GM03348 (cell line): ENCODE measurements at places on chromosomes 2 and 18.

DNA sequence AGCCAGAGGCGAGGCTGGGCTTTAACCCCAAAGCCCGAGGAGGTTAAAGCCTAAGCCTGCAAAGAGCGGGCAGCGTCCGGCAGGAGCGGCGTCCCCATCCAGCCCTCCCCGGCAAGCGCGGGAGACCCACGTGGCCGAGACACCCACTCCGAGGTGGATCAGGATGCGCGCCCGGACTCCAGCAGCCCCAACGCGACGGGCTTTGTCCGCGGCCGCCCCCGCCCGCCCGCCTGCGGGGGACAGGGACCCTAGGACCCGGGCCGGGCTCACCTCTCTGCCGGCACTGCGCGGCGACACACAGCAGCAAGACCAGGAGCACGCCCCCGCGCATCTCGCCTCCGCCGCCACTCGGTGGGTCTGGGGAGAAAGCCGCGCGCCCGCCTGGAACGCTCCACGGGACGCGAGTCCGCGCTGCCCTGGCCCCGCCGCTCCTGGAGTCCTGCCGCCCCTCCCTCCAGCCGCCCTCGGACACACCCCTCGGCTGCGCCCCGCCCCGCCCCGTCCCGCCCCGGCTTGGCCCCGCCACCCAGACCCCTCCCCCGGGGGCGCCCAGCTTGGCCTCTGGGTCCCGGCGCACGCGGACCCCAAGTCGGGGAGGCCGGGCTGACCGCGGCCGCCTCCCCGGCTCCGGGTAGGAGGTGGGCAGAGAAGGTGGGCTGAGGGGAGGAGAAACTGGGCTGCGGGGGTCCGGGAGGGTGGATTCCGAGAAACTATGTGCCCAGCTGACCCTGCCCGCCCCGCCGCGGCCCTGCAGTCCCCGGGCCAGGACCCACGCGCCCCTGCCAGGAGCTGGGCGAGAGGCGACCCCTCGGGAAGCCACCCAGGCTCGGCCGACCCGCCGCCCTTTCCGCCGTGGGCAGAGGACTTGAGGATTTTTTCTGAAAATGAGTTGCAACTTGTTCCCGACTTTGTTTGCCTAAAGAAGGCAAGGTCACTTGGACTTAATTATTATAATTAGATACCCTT lies at the start of gene LAMA1:
Gene LAMA1 (minus strand): TSS at position 408 of the 966 bp plus-strand sequence. CDS start 77 bp downstream, at position 331.
- peak; percentile 25 for DNase-seq

DNA sequence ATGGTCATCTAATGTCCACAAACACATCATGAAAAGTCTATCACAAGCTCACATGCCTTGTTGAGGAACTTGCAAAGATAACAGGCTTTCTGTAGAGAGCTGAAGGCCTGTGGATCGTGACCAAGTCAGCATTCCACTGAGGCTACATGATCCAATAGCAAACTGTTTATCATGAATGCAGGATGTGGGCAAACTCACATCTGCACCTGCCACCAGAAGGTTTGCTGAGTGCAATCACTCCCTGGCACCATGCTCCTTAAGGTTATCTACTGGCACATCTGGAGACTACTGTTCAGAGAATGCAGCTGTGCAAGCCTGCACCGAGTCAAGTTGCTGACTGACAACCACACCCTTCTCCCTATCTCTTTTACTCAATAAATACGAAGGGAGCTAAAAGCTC lies 67.3 kb upstream of the ACAA2 start:
- no peak for DNase-seq

- DNase-seq = no peak
These were observed 44.5 kb downstream of the CCDC74A start for GRCh38 chr2:131572175-131572574.

GRCh38 chr2:54638774-54639187 lies 84.7 kb upstream of the EML6 start:
- no peak for DNase-seq

GRCh38 chr2:128317181-128317898 lies 1.3 kb downstream of the HS6ST1 start:
- peak; percentile 38 for DNase-seq

DNA sequence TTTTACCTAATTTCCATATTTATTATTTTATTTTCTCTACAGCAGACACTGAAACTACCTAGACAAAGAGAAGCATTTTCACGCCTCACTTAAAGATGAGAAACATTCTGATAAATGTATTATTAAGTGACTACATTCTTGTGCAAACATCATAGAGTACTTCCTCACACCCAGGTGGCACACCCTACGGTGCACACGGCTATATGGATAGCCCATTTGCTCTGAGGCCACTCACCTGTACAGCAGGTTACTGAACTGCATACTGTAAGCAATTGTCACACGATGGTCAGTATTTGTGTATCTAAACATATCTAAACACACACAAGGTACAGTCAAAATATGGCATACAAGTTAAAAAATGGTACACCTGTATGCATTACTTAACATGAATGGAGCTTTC lies 481.4 kb downstream of the CMPK2 start:
- DNase-seq = no peak

- DNase-seq = no peak
These were observed 272.1 kb downstream of the NAPG start for GRCh38 chr18:10797896-10798295.

GRCh38 chr2:8412082-8412481 lies 269.8 kb upstream of the ID2 start:
- no peak for DNase-seq

- no peak for DNase-seq
These were observed 166.1 kb upstream of the ZNF521 start for GRCh38 chr18:25517881-25518715.

DNA sequence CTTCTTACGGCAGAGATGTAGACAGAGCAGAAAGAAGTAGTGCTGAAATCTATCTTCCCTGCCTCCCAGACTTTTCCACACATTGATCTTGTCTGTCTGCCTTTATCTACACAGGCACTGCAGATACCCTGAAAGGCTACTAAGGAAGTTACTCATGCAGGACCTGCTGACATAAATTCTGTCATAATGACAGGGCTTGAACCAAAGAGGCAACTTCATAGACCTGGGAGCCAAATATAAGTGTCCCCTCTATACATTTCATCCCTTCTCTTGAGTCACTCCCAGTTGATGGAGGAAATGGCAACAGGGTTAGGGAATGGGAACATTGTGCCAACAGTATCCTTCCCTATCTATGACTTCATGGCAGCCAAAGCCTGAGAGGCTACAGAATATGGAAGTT lies 157.5 kb downstream of the TNS1 start:
- DNase-seq = no peak

- DNase-seq = no peak
These were observed 40.0 kb downstream of the SLC40A1 start for GRCh38 chr2:189540551-189540950.

DNA sequence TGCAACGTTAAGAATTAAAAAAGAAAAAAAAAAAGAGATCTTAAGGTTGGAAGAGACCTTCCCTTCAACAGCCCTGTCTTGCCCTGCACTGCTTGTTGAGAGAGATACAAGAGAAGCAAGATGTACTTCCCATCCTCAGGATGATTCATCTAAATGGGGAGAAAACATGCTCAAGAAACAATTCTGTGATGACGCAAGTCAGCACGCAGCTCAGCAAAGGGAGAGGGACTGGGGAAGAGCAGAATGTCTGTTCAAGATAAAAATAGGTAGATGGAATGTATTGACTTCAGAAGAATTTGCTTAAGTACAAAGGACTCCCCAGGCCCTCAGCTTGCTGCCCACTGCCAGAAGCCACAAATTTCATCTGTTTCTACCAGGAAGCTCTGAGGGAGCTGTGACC lies 198.2 kb upstream of the SPRED2 start:
- peak; percentile 53 for DNase-seq

DNA sequence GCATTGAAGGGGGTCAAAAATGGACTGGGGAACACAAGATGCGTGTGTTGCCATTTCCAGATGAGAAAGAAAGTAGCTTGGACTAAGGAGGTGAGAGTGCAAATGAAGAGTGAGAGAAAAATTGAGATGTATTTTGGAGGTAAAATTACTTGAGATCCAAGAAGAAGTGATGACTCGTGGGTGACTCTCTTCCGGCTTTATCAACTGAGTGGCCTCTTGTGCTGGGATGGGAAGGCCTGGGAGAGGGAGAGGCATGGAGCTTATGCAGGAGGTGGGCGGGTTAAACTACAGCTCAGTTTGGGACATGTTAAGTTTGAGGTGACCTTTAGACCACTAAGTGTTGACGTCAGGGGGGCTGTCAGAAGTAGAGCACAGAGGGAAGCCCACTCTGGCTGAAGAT lies 34.9 kb downstream of the SULT1C2 start:
- no peak for DNase-seq

- peak; percentile 63 for DNase-seq
These were observed 25.3 kb downstream of the SCG2 start for GRCh38 chr2:223576873-223577272.

- DNase-seq = peak; percentile 52
These were observed 207.6 kb downstream of the MGAT5 start for GRCh38 chr2:134461511-134461910.

GRCh38 chr2:567865-568638 lies 109.2 kb downstream of the TMEM18 start:
- peak; percentile 78 for DNase-seq

DNA sequence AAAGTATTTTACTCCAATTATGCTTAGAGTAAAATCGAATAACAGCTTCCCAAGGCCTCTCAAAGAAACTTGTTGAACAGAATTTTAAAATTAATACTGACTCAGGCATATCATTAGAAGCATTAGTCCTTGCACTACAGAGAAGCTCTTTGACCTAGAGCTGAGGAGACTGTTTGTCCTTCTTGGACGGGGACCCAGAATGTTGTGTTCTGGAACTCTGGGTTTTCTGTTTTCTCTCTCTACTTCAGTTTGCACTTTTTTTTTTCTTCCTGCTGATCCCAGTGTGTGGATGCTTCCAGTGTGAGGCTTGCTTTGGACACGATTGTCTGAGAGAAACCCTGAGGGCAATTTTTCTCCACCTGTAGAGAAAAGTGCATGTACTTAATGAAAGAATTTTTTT lies 847.6 kb downstream of the SOCS6 start:
- DNase-seq = no peak

GRCh38 chr2:176114120-176114929 lies 2.3 kb upstream of the HOXD10 start:
- DNase-seq = no peak

- DNase-seq = no peak
These were observed 7.3 kb downstream of the EMILIN2 start for GRCh38 chr18:2853926-2854664.

GRCh38 chr2:114009205-114009944 lies 119.5 kb downstream of the ACTR3 start:
- DNase-seq = no peak

DNA sequence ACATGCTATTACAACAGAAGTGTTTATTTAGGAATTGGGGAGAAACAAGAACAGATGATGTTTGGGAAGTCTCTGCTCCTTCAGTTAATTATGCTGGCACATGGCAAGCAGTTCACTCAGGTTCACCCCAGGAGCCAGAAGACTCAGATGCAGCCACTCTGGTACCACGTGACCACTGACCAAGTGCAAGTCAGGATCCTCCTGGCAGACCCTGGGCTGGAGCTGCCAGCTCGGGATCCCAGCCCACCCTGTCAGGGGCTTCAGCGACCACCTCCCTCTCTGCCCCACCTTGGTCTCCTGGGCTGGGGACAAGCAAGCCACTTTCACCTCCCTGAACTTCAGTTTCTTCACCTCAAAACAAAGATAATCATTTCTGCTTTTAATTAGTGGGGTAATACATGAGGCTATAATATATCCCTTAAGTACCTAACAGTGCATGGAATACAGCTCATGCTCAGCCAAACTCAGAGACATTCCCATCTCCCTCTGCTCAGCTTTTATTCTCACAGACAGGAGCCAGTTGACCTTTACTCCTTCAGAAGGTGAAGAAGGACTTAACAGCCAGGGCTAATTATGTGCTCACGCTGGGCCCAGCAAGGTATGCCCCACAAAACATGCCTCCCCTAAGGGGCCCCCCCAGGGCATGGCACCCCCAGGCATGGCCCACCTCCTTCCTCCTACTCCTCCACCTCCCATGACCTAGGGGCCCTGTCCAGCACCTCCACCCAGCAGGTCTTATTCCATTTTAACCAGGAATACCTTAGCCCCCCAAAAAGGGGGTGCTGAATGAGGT lies 11.8 kb downstream of the CRACDL start:
- DNase-seq = no peak

- peak; percentile 79 for DNase-seq
These were observed at the start of gene TSHZ1 for GRCh38 chr18:75210274-75211001. Gene TSHZ1 (plus strand): TSS chr18:75210797. CDS start chr18:75211877, 1,080 bp downstream.

DNA sequence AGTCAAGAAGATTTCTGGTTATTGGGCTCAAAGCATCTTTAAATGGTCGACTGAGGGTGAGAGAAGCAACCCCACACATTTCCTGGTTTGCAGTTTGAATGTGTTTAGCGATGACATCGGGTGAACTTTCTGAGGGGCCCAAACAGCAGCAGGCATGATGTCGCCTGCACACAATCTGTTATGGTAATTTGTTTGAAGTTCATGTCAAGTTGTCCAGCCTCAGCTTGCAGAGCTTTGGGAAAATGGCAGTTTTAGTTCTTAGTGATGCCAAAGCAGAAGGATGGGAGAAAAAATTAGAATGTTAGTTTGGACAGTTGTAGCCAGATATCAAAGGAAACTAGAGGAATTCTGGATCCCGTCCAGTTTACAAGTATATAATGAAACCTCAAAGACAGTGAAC lies 284.6 kb downstream of the MBD5 start:
- DNase-seq = no peak

GRCh38 chr18:45408218-45408617 lies 207.1 kb upstream of the SLC14A2 start:
- DNase-seq = no peak

GRCh38 chr18:44229693-44230108 lies 451.0 kb upstream of the SETBP1 start:
- peak; percentile 9 for DNase-seq

DNA sequence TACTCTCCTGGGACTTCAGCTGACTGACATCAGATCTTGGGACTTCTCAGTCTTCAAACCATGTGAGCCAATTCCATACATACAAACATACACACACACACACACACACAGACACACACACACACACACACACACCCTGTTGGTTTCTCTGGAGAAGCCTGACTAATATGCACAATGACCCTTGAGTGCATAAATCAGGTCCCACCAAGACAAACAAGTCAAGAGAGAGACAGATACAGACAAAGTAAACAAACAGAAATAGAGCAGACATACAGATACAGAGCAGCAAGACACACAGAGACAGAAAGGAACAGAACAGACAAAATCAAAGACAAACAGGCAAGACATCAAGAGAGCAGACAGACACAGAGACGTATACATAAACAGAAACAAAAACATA lies 43.8 kb upstream of the DDX18 start:
- DNase-seq = no peak

DNA sequence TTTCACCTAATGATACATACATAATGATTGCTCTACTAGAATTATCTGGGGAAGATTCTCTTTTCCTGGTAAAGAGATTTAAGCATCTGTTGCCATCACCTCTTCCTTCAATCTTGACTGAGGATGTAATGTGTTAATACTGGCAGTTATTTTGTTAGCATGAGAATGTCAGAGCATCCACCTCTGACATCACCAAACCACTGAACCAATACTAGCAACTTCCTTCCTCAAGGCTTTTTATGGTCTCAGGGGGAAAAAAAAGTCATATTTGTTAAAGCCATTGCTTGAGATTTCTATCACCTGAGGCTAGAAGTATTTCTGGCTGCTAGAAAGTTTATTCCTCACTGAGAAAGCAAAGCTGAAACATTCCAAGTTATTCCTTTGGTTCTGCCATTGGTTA lies 48.5 kb downstream of the DSEL start:
- no peak for DNase-seq
